Esophagus muscularis mucosa (tissue), 4 donors: ENCODE measurements at places on chromosomes 2 and 18. TPM values are rescaled to one million over a fixed set of nuclear protein-coding genes. Genes with fewer than 3 reads are reported as not detected.
A peak's percentile ranks its signal among the peaks of the same experiment; 100 is the strongest.

NT5DC4 gene
- not detected for total RNA-seq

NLRC4 gene
- 3.1 TPM for total RNA-seq

GRCh38 chr18:52343138-52343537 is 3.1 kb downstream of the DCC start:
- no peak overlapping the region for H3K4me3 ChIP-seq
- DNase-seq = no peak
- H3K27me3 ChIP-seq = peaks cover 12% of the 10 kb centered on the region

DNA sequence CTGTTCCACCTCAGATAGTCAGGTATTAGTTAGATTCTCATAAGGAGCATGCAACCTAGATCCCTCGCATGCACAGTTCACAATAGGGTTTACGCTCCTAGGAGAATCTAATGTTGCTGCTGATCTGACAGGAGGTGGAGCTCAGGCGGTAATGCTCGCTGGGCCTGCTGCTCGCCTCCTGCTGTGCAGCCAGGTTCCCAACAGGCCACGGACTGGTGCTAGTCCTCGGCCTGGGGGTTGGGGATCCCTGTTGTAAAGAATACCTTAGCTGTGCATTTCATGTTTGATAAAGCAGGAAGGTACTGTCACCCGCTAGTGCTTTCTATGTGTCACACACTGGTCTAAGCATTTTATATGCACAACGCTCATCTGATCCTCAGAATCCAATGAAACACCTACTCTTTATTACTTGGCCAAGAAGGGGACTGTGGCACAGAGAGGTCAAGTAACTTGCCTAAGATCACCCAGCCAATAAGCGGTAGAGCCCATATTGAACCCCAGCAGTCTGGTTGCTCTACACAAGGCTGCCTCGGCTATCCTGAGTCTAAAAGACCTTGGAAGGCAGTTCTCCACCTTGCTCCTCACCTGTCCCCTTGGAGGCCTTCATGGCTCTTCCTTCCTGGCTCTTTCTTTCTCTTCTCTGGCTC is 35.8 kb downstream of the SLC4A3 start:
- H3K4me1 ChIP-seq = peaks cover 18% of the 10 kb centered on the region
- no peaks in the 10 kb centered on the region for H3K27me3 ChIP-seq
- H3K27ac ChIP-seq = no peak overlapping the region
- no peak overlapping the region for H3K4me3 ChIP-seq
- DNase-seq = no peak
- no peaks in the 10 kb centered on the region for H3K36me3 ChIP-seq

DNA sequence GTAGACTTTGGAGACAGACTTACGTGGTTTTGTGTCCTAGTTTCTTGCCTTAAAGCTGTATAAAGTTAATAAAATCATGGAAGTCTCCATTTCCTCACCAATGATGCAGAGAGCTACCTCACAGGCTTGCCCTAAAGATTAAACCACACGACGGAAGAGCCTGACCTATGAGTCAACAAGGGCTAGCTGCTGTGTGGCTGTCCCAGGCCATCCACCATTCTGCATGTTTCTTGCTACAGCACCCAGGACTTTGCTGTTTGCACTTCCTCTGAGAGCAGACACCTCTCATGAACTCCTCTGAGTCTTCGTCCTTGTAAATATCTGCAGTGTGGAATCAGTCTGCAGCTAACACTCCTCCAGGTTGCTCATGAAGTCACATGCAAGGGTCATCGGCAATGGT is 160.0 kb upstream of the TRIB2 start:
- no peaks in the 10 kb centered on the region for H3K27me3 ChIP-seq
- H3K4me3 ChIP-seq = no peak overlapping the region
- no peak overlapping the region for H3K27ac ChIP-seq
- no peak for DNase-seq
- H3K4me1 ChIP-seq = peaks cover 14% of the 10 kb centered on the region
- no peaks in the 10 kb centered on the region for H3K36me3 ChIP-seq

DNA sequence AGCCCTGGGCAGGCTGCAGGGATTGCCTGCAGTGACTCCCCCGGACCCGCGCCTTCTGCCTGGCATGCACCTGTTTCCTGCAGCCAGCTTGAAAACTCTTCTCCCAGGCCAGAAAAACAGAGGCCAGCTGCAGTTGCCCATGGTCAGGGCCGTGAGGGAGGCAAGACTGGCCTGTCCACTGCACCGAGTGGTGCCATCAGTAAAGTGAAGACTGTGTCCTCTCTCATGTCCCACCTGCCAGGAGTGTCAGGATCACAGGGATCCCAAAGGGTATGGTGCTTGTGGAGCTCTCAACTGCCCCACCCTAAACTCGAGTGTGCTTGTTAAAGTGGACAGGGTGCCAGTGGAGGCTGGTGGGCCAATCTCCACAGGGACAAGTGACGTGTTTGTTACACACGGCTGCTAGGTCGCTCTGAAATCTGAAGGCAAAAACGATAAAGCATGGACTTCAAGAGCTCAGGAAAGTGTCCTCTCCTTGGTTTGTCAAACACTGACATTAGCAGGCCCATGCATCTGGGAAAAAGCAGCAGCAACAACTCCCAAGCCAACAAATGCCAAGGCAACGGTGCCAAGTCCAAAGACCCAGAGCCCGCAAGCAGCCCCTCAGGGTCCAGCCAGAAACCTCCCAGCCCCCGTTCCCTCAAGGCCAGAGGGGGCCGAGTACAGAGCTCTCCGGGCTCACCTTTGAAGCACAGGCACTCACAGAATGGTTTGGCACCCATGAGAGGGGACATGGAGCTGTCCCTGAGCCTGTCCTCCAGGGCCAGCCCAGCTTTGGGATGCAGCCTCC is 213.2 kb downstream of the HDAC4 start:
- no peak overlapping the region for H3K27ac ChIP-seq
- H3K4me1 ChIP-seq = no peaks in the 10 kb centered on the region
- peaks cover 51% of the 10 kb centered on the region for H3K36me3 ChIP-seq
- no peak for DNase-seq
- no peaks in the 10 kb centered on the region for H3K27me3 ChIP-seq

GRCh38 chr2:65435625-65436168 is 3.3 kb upstream of the SPRED2 start:
- peaks cover 29% of the 10 kb centered on the region for H3K4me1 ChIP-seq
- peak overlapping the region; percentile 95 for H3K27ac ChIP-seq
- peak; percentile 96 for DNase-seq
- H3K36me3 ChIP-seq = no peaks in the 10 kb centered on the region
- H3K27me3 ChIP-seq = no peaks in the 10 kb centered on the region
- H3K4me3 ChIP-seq = peak overlapping the region; percentile 73

SPC25 gene
- not detected for total RNA-seq

PKP4 gene
- total RNA-seq = 88.5 TPM

DNA sequence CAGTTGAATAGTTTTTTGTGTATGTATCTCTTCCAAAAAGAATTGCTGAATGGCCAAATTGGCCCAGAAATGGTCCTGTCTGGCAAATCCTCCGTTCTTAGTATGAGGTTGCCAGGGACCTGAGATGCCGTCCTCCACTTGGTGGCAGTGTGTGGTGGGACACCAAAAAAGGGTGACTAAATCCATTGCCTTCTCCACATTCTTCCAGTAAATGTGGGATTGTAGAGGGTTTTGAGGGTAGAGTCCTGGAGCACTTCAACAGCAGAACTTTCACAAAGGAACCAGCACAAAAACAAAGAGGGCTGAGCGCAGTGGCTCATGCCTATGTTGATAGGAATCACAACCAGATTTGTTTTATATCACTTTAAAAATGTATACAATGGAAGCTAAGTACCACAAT is 199.9 kb downstream of the BCL2 start:
- H3K4me1 ChIP-seq = peaks cover 6% of the 10 kb centered on the region
- no peak overlapping the region for H3K27ac ChIP-seq
- no peaks in the 10 kb centered on the region for H3K27me3 ChIP-seq
- no peaks in the 10 kb centered on the region for H3K36me3 ChIP-seq

CROCC2 gene
- total RNA-seq = not detected

C2orf80 gene
- not detected for total RNA-seq

DNA sequence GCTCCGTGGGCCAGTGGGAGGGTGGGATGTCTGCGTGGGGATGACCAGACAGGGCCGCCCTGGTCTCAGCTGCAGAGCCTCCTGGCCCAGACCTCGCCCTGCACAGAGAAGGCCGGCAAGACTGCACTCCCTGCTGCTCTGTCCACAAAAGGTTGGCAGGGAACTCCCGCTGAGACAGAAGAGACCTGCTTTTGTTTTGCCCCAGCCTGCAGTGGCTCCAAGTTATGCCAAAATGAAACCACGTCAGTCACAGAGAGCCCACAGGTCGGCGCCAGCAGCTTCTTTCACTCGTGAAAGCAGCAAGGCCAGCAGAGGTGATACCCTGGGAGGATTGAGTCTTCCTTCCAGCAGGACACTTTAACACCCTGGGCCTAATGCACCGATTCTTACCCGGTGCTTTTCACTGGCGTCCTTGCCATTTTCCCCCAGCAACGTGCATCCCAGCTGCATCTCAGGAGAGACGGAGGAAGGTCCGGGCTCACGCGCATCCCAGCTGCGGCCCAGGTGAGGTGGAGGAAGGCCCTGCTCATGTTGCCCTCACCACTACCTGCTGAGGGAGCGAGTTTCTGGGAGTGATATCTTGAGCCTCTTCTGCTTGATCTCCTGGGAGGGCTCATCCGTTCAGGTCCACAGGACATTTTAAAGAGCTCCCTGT is 22.1 kb upstream of the CTDP1 start:
- H3K27ac ChIP-seq = no peak overlapping the region
- H3K4me1 ChIP-seq = no peaks in the 10 kb centered on the region
- H3K4me3 ChIP-seq = no peak overlapping the region
- DNase-seq = no peak

LIMS4 gene
- 3.0 TPM for total RNA-seq

GRCh38 chr2:20615466-20616241 is 35.2 kb downstream of the HS1BP3 start:
- peaks cover 11% of the 10 kb centered on the region for H3K36me3 ChIP-seq
- DNase-seq = no peak
- peaks cover 99% of the 10 kb centered on the region for H3K4me1 ChIP-seq
- no peak overlapping the region for H3K4me3 ChIP-seq
- H3K27me3 ChIP-seq = no peaks in the 10 kb centered on the region
- peak overlapping the region; percentile 97 for H3K27ac ChIP-seq

DNA sequence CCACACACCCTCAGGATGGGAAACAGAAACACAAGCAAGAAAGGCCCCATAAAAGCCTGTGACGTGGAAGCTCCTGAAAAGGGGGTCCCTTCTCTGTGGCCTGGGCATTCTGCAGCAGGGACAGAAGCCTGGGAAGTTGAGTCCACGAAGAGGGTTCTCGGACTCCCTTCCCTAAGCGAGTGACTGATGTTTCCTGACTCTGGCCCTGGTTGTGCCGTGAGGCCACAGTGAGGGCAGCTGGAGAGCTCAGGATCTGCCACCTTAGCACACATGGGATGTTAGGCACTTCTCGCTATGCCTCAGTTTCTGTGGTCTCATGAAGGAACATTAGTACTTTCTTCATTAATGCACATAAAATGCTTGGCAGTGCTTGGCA is 87.2 kb upstream of the ZFP36L2 start:
- H3K36me3 ChIP-seq = no peaks in the 10 kb centered on the region
- H3K27ac ChIP-seq = peak overlapping the region; percentile 70
- no peak for DNase-seq
- no peaks in the 10 kb centered on the region for H3K27me3 ChIP-seq
- H3K4me3 ChIP-seq = no peak overlapping the region
- peaks cover 30% of the 10 kb centered on the region for H3K4me1 ChIP-seq

MARCHF4 gene
- total RNA-seq = not detected

DNA sequence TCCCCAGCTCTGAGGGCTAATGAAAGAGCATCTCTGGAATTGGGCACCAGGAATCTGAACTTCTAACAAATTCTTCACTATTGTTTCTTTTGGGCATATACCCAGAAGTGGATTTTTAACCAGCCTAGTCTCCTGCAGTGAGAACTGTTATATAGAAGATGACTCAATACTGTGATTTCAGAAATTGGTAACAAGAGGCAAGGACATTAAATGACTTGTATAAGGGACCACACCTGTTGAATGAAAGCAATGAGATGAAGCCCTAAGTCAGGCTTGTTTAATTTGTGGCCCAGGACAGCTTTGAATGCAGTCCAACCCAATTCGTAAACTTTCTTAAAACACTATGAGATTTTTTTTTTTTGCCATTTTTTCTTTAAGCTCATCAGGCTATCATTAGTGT is 57.9 kb downstream of the EPC2 start:
- no peak overlapping the region for H3K27ac ChIP-seq
- no peak for DNase-seq
- H3K36me3 ChIP-seq = peaks cover 6% of the 10 kb centered on the region
- H3K27me3 ChIP-seq = no peaks in the 10 kb centered on the region

GRCh38 chr2:121527009-121527682 is 3.5 kb upstream of the RNU4ATAC start:
- no peak for DNase-seq
- H3K4me3 ChIP-seq = no peak overlapping the region
- H3K27me3 ChIP-seq = no peaks in the 10 kb centered on the region
- peaks cover 35% of the 10 kb centered on the region for H3K36me3 ChIP-seq
- H3K4me1 ChIP-seq = peaks cover 48% of the 10 kb centered on the region

GRCh38 chr2:200863782-200864175 is 679 bp downstream of the CLK1 start:
- H3K36me3 ChIP-seq = peaks cover 14% of the 10 kb centered on the region
- H3K4me3 ChIP-seq = peak overlapping the region; percentile 94
- peaks cover 57% of the 10 kb centered on the region for H3K4me1 ChIP-seq

DNA sequence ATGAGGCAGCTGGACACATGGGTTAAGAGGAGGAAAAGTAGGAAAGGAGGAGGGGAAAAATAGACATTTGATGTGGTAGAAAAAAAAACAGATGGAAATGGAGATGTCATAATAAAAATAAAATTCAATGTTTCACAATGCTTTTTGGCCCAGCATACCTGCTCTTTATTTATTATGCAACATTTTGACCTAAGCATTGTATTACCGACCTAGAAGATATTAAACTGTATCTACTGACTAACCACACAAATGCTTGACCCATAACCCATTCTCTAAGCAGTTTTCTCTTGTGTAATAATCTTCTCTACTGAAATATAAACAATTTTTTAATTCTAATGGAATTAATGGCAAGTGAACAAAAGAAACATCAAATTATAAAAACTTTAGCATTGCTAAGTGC is 362.3 kb downstream of the FBXO15 start:
- H3K27ac ChIP-seq = no peak overlapping the region
- H3K27me3 ChIP-seq = no peaks in the 10 kb centered on the region
- no peaks in the 10 kb centered on the region for H3K4me1 ChIP-seq
- no peak for DNase-seq
- H3K4me3 ChIP-seq = no peak overlapping the region

HOXD12 gene
- not detected for total RNA-seq

- H3K27me3 ChIP-seq = no peaks in the 10 kb centered on the region
- H3K36me3 ChIP-seq = no peaks in the 10 kb centered on the region
- DNase-seq = no peak
- H3K27ac ChIP-seq = no peak overlapping the region
- no peak overlapping the region for H3K4me3 ChIP-seq
Measured at GRCh38 chr18:1015777-1016176, 111.1 kb downstream of the ADCYAP1 start.

DNA sequence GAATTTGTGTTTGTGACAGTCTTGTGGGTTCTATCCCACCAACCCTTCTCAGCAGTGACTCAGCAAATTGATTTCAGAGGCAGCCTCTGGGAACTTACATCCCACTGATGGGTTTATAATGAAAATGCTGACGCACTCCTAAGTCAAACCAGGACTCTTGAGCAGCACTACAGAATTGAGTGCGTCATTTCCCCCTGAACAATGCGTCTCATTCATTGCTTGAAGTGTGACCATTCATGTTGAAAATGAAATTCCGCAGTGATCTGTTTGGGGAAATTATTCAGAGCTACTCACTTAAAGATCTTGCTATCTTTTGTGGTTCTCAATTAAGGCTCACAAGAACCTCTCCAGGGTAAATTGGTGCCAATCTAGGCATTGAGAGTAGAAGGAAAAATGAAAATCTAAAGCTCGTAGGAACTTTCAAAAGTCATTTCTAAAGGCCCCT is 417.7 kb upstream of the SLC14A2 start:
- no peaks in the 10 kb centered on the region for H3K36me3 ChIP-seq
- no peak overlapping the region for H3K27ac ChIP-seq
- H3K4me1 ChIP-seq = no peaks in the 10 kb centered on the region
- H3K27me3 ChIP-seq = no peaks in the 10 kb centered on the region
- DNase-seq = no peak
